Stimulated activated CD8-positive, alpha-beta memory T cell treated with anti-CD3 and anti-CD28 coated beads, Interleukin-7, amount 100 ng/mL, for 4 hours (primary cell): ENCODE measurements at places on chromosomes 7 and 10.

GRCh38 chr7:21086688-21087087, 300.0 kb upstream of the SP8 start:
- DNase-seq: no peak

DNA sequence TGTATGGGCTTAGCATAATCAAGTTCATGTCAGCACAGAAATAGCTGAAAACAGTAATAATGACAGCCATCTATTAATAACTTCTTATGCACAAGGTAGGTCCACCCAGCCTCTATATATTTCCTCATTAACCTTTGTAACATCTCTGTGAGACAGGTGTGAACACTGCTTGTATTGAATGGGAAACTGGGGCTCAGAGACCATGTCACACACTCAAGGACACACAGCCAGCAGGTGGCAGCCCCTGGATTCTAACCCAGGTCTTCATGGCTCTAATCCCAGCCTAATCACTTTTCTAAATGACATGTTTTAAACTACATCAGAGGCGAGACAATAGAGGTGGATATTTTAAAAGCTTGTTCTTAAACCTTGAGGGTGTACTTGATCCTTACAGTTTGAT, 591.4 kb downstream of the PARD3 start:
- DNase-seq: no peak

- no peak for DNase-seq
Observed at GRCh38 chr7:99748846-99749579, 14.0 kb upstream of the CYP3A7 start.

GRCh38 chr10:92219559-92219958, 71.3 kb downstream of the CPEB3 start:
- no peak for DNase-seq

DNA sequence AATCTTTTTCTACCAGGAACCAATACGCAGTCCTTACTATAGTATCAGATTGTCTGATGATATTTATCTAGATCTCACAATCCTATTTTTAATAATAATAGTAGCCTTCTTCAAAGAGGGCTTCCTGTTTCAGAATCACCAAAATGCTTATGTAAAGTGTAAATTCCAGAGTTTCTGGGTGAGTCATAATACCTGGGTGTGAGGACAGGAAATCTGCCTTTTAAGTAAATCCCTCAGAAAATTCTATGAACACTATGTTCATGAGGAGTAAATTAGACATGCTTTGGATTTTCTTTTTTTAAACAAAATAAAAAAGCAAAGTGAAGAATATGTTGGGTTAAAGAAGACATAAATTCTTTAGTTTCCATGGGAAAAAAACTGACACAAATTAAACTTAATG, 20.5 kb downstream of the DKK1 start:
- no peak for DNase-seq

- DNase-seq: no peak
Observed at GRCh38 chr10:103155471-103156085, 37.5 kb downstream of the NT5C2 start.

DNA sequence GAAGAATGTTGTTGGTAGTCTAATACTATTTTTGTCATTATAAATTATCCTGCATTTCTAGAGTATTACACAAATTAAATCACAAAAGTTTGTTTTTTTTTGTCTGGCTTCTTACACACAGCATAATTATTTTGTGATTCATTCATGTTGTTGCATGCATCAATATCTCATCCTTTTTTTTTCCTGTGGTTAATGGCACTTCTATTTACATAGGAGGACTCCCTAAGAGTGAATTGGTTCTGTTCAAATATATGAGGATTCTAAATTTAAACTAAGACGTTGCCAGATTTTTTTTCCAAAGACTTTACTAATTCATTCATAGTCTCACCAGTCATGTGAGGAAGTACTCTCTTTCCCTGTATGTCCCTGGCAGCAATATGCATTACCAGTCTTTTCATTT, 303.3 kb downstream of the GPR37 start:
- no peak for DNase-seq

DNA sequence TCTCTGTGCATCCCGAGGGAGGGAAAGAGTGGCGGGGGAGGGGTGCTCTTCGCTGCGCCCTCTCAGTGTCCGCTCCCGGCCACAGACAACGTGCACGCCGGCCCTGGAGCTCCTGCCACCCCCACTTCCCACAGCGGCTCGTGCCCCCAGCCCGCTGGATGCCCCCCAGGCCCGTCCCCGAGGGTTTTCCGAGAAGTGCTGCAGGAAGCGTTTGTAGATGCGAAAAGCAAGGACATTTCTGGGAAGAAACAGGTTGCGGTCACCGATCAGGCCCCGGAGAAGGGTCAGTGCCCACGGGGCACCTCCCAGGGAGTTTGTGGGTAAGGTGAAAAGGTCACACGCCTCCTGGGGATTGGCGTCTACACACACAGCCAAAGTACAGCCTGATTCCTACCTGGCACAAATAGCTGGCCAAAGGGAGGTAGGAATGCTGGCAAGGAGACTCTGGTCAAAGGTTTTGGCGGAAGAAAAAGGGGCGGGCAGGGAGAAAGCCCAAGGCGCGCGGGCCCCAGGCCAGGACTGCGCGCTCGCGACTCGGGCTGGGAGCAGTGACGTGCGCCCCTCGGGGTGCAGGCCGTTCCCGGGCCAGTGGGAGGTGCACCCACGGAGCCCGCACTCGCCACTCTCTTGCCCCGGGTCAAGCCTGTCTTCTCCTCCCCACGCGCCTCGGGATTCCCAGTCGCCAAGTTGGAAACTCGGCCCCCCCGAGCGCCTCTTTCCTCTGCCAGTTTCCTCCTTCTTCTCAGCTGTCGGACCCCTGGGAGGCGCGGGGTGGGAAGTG, 1.5 kb upstream of the NRP1 start:
- no peak for DNase-seq

- DNase-seq: no peak
Observed at GRCh38 chr7:133081119-133081598, 731 bp downstream of the CHCHD3 start.

DNA sequence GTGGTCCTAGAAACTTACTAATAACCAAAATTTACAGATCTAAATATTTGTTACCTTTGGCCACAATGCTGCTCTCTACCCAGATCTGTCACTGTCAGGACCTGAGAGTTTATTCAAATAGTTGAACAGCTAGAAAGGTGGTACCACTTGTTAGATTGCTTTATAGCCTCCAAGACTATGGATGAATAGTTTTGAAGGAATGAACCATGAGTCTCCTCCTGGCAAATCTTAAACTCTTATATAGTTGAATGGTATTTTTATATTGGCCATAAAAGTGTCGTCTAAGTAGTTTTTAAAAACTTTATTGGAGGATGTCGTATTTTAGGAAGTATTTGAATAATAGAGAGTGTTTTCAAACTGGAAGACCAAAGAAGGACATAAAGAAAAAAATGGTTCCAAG, 178.7 kb downstream of the AHR start:
- DNase-seq: no peak

DNA sequence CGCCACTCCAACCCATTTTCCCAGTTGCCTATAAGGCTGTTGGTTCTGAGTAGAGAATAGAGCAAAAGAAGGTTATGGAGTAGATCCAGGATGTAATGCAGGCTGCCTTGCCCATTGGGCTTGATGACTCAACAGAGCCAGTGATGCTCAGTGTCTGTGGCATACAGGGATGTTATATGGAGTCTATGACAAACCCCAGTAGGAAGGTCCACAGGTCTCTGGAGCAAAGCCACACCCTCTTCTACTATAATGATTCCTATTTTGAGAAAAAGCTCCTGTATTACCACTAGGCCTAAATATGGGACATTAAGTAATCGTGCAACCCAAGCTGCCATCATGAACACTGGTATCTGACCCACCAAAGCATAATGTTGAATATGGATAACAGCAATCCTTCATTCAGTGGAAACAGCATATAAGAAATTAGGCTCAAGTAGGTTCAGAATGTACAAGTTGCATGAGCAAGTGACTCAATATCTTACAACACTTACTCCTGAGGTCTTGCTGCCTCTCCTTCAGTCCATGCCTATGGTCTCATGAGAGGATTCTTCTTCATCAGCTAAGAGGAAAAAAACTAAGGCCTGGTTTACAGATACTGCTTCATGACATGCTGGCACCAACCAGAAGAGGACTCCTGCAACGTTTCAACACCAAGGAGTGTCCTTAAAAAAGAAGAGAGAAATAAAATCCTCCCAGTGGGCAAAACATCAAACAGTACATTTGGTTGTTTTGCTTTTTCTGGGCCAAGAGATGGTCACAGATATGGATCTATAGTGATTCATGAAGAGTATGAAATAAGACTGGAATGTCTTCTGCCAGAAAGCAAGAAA, 14.8 kb upstream of the FHIP2A start:
- no peak for DNase-seq

GRCh38 chr10:29332061-29332760, 43.3 kb downstream of the LYZL1 start:
- no peak for DNase-seq

- no peak for DNase-seq
Observed at GRCh38 chr7:90603346-90603745, 7.2 kb downstream of the CDK14 start.

DNA sequence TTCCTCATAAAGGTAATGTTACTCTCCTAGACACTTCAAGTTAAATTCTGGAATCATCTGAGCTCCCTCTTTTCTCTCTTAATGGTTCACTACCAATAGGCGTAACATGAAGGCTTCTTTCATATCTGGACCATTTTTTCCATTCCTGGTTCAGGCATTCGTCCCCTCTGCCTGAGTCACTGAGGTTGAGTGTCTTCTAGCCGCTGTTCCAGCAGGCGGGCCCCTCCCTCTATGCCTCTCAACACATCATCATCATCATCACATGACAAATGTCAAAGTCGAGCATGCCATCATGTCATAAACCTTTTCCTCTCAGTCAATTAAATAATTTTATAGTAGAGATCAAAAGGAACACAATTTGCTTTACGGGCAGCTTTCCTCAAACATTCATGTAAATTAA, 168.9 kb upstream of the ASAH2 start:
- DNase-seq: no peak

- DNase-seq: no peak
Observed at GRCh38 chr7:156635529-156636385, 4.8 kb upstream of the RNF32 start.

- DNase-seq: no peak
Observed at GRCh38 chr10:42652858-42653257, 14.5 kb upstream of the ZNF33B start.

DNA sequence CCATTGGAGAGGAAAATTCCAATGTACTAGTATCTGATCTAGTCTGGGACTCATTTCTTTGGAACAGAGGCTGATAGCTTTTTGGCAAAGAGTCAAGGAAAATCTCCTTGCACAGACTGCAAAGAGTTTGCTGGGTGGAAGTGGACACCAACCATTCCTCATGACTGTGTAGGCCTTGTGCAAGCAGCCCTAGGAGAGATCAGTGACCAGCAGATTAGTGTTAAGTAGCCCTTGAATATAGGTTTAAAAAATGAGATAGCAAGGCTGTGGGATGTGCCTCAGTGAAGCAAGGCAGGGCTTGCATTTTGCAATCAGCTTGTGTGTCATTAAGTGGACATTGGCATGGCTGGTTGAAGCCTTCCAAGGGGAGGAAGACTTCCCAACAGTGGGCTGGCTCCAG, 341.6 kb downstream of the PLXNA4 start:
- no peak for DNase-seq

- no peak for DNase-seq
Observed at GRCh38 chr7:153017223-153017622, 257.7 kb downstream of the ACTR3B start.

DNA sequence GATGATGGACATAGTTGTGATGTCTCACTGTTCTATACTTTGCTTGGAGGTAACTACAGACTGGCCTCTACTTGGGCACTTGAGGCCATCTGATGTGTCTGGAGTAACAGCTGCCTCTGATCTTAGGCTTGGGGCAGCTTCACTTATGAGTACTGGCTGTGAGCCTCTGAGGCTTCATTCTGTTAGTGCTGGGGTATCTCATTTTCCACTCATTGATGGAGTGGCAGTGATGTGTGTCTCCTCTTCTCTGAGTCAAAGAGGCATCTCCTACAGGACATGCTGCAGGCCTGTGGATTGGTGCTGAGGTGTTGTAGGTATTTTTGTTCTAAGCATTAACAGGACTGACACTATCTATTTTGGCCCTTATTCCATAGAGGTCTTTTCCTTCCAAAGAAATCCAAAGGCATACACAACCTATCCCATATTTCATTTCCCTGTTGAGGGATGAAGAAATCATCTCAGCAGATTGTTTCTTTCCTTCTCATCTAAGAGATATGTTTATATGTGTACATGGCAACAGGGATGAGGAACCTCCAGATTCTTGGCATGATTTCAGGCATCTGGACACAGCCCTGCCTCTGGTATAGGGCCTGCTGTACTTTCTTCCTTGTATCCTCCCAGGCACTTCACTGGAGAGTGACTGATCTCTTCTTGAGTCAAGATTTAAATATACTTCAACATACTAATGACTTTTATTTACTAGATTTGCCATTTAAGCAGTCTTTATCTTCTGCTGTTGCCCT, 65.7 kb upstream of the NOBOX start:
- no peak for DNase-seq

- DNase-seq: no peak
Observed at GRCh38 chr7:137669706-137670105, 177.1 kb downstream of the DGKI start.

GRCh38 chr7:97126483-97127171, 9.1 kb downstream of the SDHAF3 start:
- DNase-seq: no peak

DNA sequence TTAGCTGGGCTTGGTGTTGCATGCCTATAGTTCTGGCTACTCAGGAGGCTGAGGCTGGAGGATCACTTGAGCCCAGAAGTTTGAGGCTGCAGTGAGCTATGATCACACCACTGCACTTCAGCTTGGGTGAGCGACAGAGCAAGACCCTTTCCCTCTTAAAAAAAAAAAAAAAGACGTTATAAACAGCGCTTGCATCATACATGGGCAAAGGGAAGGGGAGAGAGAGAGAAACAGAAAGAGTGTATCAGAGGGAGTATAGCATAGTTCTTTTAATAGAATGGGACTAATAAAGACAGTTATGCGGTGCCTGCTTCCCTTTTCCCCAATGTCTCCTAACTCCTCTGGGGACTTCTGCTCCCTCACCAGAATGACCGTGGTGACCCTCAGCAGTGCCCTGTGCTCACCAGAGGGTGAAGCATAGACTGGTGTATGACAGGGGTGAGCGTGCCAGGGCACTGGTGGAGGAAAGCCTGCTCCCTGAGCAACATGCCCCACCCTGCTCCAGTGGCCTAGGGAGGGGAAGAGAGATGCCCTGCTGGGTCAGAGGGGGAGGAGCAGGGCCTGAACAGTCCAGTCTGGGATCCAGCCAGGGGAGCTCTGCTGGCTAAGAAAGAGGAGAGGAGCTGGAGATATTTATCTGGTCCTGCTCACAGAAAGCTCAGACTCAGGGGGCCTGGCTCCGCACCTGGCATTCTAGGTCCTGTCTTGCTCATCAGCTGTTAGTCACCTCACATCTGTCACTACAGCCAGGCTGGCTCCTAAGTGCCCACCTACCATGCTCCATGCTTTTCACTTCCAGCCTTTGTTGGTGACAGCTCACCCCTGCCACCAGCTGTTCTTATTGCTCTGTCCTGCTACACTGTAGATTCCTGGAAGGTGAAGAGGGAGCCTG, 2.2 kb downstream of the PDZD7 start:
- DNase-seq: no peak
